Tongue (tissue), 3 donors: ENCODE measurements at places on chromosomes 4 and X. TPM values are rescaled to one million over a fixed set of nuclear protein-coding genes. Genes with fewer than 3 reads are reported as not detected.
A peak's percentile ranks its signal among the peaks of the same experiment; 100 is the strongest.

Gene TMEM144
- 9.1 TPM for total RNA-seq

DNA sequence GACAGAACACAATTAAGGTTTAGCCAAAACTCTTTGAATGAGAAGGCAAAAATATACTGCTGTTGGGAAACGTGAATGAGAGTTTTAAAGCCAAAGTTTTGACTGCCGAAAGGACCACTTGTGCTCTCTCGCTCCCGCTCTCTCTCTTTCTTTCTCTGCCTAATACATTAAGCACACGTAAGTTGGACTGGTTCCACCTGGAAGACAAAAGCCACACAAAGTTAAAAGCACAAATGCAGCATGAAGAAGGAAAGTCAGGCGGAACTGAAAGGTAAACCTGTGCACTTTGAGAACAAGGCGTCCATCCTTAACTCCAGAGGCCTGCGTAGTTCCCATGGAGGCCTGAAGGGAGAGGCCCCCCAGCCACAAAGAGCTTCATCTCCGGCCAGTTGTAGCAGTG, 1.9 kb downstream of the DCAF12L2 start:
- peak; percentile 31 for DNase-seq

DNA sequence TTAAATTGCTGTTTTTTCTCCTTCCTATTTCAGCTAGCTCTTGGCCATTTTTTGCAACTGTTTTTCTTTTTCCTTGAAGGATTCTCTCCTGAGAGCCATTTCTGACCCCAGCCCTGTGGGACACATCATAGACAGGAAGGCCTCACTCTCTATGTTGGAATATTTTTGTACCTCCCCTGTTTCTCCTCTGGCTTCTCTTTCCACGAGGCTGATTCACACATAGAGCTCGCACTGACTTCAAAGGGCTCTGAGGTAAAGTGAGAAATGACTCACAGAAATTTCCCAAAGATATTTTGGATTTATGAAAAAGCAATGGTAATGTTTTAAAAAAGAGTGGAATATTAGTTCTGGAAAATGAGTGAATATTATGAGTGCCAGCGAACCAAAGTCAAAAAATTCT, 181.7 kb upstream of the IGFBP7 start:
- DNase-seq, result no peak

- DNase-seq, result no peak
These were observed 727.9 kb downstream of the CCSER1 start for GRCh38 chr4:90855111-90855510.

DNA sequence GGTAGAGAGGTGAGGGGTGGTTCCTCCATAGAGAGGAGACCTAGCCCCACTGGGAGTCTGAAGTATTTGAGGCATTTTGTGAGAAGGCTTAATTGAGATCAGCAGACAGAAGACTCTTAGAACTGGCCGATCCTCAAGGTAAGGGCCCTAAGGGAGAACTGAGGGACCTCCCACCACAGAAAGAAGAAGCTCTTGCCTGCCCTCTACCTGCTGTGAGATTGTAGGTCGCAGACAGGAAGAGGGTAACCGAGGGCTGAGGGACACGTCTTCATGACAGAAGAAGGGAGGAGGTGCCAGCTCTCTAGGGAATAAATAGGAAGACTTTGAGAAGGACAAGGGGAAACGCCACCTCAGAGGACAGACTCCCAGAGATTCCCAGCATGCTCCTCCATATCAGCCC, 24.1 kb upstream of the MAGEC1 start:
- no peak for DNase-seq

GRCh38 chrX:66012094-66012534, 27.8 kb downstream of the VSIG4 start:
- DNase-seq, result no peak
